Dermis microvascular lymphatic vessel endothelial cell (primary cell): ENCODE measurements at places on chromosomes 1 and 21. TPM values are rescaled to one million over a fixed set of nuclear protein-coding genes. Genes with fewer than 3 reads are reported as not detected.

The PTPN22 gene
- total RNA-seq: under 0.01 and 0.26 TPM in 2 replicates

The NBPF26 gene
- total RNA-seq: 4.0 and 4.4 TPM in 2 replicates

The FAM76A gene
- 6.2 and 9.7 TPM in 2 replicates for total RNA-seq

The ADAMTS4 gene
- 12.5 and 15.8 TPM in 2 replicates for total RNA-seq

The RIIAD1 gene
- total RNA-seq: not detected in 2 replicates

The CNTN2 gene
- total RNA-seq: not detected in 2 replicates

The MRTO4 gene
- 19.4 and 19.7 TPM in 2 replicates for total RNA-seq

The GFI1 gene
- total RNA-seq: under 0.01 TPM in 1 of 2 replicates, not detected in the other

The ADGRL2 gene
- 20.9 and 36.8 TPM in 2 replicates for total RNA-seq

The PDC gene
- total RNA-seq: not detected in 2 replicates

The DOP1B gene
- 2.8 and 3.1 TPM in 2 replicates for total RNA-seq

The FAM163A gene
- 0.13 and 0.51 TPM in 2 replicates for total RNA-seq

The DCDC2B gene
- not detected in 2 replicates for total RNA-seq

The C1orf94 gene
- total RNA-seq: not detected in 2 replicates
